Daoy (cell line): ENCODE measurements at places on chromosomes 1 and 21. TPM values are rescaled to one million over a fixed set of nuclear protein-coding genes. Genes with fewer than 3 reads are reported as not detected.

CLCA2 gene
- not detected in 2 replicates for total RNA-seq

DNA sequence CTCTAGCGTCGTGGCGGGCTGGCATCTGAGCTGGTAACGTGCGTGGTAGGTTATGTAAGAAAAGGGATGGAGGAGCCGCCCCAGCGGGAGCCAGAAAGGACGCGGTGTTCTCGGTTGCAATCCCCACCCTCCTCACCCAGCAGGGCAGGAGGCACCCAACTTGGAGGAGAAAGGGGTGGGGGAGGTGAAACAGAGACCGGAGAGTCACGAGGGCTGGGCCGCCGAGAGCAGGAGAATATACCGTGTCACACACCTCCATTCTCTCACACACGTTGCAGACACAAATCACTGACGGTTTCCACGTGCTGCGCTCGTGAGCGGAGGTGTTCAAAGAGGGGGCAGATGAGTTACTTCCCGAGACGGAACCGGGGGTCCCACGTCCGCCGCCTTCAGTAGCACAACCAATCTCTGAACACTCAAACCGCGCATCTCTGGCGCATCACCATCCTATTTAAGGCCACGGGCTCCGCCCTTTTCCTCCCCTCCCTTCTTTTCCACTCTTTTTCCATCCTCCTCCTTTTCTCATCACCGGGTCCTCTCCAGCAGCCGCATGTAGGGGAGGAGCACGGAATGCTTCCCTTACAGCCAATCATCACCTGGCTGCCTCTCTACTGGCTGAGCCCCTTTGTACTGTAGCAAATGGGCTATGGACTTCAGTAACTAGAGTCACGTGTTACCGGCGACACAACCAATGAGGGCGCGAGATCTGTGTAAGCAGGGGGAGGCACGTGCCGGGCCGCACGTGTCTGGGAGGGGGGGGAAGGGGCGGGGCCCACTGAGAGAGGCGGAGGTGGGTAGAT, at the start of gene CIART:
TSS of gene CIART (plus strand) at position 797 of the 800 bp plus-strand sequence. CDS start 714 bp downstream, outside the sequence.
- peak; percentile 81 for DNase-seq

GRCh38 chr1:228031276-228031995, 24.6 kb downstream of the WNT3A start:
- DNase-seq, result no peak

IL20 gene
- not detected in 2 replicates for total RNA-seq

GPR37L1 gene
- under 0.01 and 0.06 TPM in 2 replicates for total RNA-seq

- DNase-seq, result no peak
These were observed 21.5 kb upstream of the SLC2A1 start for GRCh38 chr1:42979896-42980800.

CYB561D1 gene
- total RNA-seq, result 5.8 and 9.2 TPM in 2 replicates

FMOD gene
- total RNA-seq, result 0.03 and 0.69 TPM in 2 replicates

PLA2G4A gene
- total RNA-seq, result 20.7 and 23.9 TPM in 2 replicates

DNA sequence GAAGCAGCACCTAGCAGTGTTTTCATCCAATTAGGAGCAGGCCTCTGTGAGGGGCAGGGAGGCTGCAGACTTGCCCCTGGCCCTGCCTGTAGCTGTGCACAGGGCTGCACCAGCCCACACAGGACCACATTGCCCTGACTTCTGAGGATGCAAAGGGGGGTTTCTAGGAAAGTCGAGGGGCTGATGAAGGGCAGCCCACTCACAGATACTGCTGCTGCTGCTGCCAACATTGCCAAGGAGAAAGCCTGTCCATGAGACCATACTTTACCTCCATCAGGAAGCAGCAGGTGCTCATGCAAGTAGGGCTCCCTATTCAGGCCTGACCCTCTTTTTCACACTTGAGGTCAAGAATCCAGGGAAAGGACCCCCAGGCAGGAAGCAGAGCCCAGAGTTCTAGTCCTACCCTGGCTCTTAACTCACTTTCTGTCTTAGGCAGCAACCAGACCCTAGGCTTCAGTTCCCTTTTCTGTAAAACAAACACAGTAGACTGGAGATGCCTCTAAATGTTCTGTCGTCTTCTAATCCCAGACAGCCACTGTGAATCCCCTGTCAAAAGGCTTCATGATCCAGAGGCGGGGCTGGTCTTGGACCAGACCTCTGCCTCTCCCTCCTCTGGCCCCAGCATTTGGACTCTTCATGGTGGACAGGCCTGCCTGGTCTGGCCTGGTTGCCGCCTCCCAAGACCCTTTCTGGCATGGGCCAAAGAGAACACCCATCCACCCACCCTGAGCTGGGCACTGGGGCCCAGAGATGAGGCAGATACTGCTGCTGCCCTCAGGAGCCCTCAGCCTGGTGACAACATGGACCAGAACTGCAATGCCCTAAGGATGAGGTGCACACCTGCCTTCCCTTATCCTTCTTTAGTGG, 120.2 kb downstream of the GLIS1 start:
- DNase-seq, result no peak

DNA sequence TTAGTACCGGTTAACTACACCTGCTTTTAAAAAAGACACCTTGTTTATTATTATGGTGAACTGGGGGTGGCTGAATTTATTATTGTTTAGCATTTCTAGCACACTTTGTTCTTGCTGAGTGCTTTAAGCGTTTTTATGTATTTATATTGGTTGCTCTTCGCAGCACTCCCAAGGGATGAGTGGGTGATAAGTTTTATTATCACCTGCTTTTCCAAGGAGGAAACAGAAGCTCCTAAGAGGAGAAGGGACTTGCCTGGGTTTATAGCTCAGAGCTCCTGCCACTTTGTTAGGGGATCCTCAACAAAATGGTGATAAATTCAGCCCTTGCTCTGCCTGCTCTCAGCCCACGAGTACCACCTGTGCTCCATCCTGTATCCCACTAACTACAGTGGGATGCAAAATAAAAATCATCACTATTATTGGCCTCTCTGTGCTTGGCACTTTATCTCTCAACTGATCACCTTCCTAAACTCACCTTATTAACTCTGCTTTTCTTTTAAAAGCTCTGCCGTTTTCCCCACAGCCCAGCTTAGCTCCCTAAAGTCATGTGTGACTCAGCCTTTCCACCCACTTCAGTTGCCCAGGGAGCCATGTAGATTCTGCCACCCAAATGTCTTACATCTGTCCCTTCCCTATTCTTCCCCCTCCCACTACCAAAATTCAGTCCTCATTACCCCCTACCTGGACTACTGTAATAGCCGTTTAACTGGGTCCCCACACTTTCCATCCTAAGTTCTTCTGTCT, 44.5 kb downstream of the BCL9 start:
- peak; percentile 5 for DNase-seq

DNA sequence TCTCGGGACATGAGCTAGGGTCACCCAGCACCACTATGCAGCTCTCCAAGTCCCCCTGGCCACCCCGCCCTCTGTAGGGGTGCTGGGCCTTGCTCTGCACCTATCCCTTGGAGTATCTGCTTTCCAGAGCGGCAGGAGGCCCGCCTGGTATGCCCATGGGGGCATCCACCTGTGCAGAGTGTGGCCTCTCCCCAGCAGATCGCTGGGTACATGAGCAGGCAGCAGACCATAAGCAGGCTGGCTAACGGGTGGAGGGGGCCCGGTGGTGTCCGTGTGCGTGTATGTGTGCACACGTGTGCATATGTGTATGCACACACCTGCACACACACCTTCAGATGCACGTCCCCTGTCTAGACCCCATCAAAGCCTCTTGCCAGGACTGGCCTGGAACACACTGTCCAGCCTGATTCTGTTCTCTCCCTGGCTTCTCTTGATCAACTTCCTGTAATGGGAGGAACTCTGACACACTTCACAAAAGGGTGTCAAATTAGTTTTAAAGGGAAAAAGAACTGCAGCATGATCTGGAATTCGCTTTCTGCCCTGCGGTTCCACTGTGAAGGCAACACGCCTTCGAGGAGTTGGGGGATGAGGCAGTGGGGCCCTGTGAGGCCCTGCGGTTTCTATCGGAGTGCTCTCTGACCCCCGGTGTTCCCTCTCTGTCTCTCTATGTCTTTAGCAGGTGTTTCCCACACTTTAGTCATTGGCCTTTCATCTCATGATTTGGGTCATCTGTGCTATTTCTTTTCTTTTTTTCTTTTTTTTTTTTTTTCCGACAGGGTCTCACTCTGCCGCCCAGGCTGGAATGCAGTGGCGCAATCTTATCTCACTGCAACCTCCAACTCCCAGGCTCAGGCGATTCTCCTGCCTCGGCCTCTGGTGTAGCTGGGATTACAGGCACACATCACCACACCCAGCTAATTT, 17.2 kb upstream of the NPHP4 start:
- no peak for DNase-seq

LCE1A gene
- total RNA-seq, result not detected in 2 replicates

GRCh38 chr1:224739303-224739996, 123.3 kb downstream of the CNIH3 start:
- DNase-seq, result no peak

GRCh38 chr1:31531177-31531999, 44.9 kb upstream of the TINAGL1 start:
- DNase-seq, result peak; percentile 79

IL22RA1 gene
- total RNA-seq, result not detected in 2 replicates

DNA sequence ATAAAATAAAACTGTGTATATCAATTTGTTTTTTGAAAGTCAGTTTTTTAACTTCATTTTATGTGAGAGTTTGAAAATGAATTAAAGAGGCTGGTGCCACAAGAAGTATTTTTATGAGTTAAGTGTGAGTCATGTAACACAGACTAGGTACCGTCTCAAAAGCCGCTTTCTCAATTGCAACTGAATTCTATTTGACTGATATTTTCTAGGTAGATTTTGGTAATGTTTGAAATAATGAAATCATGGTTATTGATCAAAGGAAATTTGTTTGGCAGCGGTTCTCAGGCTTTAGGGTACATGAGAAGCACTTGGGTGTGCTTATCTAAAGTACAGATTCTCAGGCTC, 4.6 kb downstream of the SNX27 start:
- DNase-seq, result no peak

DNA sequence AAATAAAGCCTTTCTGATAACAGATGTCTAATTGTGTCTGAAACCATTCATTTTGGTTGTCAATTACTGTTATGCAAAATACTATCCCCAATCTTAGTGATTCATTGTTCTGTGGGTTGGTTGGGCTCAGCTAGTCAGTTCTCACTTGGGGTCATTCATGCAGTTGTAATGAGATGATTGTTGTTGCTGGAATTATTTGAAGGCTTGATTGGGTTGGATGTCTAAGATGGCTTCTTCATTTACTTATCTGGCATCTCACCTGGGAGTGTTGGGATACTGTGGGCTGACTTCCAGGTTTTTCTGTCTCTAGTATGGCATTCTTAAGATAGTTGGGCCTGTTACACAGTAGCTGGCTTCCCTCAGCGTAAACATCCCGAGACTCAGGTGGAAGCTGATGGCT, 217.8 kb upstream of the B3GALT2 start:
- DNase-seq, result no peak

GRCh38 chr1:66248746-66249145, 285.2 kb upstream of the SGIP1 start:
- no peak for DNase-seq

DNA sequence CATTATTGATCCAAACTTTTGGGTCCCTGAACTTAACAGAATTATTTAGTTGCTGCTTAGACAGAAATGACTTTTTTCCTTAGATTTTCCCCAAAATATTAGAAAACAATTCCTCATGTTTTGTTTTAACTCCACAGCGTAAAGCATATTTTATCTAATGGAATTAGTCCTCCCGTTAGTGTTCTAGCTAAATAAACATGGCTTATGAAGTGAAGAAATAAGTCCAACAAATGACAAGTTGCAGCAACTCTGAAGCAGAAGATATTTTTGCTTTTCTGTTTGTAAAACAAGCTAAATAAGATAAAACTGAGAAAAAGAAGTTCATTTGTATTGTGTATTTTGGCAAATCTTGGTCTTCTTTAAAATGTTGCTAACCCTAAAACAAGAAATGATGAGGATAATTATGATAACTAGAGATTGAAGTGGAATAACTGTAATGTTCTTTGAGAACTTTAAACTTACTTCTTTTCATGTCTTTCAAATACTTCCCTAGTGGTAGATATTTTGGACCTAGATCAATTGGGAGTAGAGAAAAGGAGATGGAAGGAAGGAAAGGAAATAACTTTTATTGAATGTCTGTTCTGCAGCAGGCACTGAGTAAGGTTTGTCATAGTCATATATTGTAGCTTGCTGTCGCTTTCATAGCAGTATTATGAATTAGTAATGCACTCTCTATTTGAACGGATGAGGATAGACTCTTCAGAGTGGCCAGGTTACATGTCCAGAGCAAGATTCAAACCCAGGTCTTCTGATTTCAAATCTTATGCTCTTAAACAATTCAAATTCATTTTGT, 12.5 kb downstream of the NFIA start:
- DNase-seq, result no peak

- DNase-seq, result no peak
These were observed 64.1 kb upstream of the ATP1B1 start for GRCh38 chr1:169042377-169042776.

MMP23B gene
- 0.17 TPM in 1 of 2 replicates, not detected in the other for total RNA-seq

GRCh38 chr1:218614031-218614430, 268.9 kb downstream of the TGFB2 start:
- no peak for DNase-seq

DNA sequence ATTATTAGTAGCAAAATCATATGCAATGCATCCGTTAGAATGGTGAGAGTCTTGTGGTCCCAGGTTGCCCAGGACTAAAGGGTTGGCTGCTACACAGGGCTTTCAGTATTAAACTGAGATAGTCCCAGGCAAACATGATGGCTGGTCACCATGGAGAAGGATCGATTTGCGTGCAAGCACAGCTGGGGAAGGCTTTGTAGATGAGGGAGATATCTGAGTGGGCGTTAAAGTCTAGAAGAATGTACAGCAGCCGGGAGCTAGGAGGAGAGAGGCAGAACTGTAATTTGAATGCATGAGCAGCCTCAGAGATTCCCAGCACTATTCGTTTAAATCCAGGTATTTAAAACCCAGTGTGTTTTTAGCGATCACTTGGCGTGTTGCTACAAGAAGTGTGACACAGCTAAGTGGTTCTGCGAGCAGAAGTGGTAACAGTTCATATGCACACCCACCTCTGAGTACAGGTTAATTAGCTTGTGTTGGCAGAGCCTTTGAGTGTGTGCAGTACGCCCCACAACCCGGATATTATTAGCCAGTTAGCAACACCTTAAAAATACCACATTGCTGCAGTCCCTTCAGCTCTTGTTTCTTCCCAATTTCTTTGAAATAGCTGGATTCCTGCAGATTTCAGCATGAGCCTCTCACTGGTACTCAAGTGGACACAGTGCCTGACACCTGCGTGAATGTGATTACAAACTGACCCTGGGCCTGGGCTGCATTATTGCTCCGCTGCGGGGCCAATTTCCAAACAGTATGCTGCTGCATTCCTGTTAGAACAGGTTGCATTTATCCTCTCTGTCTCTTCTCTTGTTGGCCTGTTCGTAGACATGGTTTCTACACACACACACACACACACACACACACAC, 67.2 kb upstream of the SCAF4 start:
- no peak for DNase-seq

A3GALT2 gene
- not detected in 2 replicates for total RNA-seq

- DNase-seq, result no peak
These were observed 135.7 kb upstream of the PROX1 start for GRCh38 chr1:213852107-213852506.

SUCO gene
- 26.8 and 27.2 TPM in 2 replicates for total RNA-seq

GRCh38 chr21:15549671-15550070, 180.1 kb upstream of the USP25 start:
- no peak for DNase-seq

- DNase-seq, result peak; percentile 76
These were observed 7.5 kb upstream of the ZNF436 start for GRCh38 chr1:23376890-23377811.

- peak; percentile 38 for DNase-seq
These were observed 113.7 kb upstream of the WARS2 start for GRCh38 chr1:119254067-119254720.
